Cardiac muscle cell (in vitro differentiated cells and primary cell): ENCODE measurements at places on chromosomes 7 and 10.

DNA sequence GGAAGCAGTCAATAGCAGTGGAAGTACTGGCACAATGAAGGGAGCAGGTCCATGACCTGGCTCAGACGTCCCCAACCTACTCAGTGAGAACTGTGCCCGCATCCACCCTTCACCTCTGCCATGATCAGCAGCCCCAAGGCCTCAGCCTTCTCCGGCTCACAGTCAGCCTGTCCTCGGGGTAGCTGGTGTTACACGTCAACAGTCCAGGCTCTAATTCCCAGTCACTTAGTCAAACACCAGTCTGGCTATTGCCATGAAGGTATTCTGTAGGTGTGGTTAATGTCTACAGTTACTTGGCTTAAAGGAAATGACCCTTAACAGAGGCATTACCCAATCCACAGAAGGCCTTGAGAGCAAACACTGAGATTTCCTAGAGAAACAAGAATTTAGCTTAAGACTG lies 49.1 kb downstream of the GRB10 start:
- DNase-seq = no peak

DNA sequence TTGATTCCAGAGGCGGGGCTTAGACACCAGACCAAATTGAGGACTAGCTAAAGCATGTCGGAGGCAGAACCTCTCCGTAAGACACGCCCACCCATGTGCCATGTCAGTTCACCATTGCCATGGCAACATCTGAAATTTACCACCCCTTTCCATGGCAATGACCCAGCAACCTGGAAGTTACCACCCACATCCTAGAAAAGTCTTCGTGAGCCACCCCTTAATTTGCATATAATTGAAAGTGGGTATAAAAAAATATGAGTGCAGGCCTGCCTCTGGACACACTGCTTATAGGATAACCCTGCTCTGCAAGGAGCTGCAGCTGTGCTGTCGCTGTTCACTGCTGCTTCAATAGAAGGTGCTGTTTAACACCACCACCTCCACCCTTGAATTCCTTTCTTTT lies 28.0 kb downstream of the TMEM270 start:
- DNase-seq = no peak

DNA sequence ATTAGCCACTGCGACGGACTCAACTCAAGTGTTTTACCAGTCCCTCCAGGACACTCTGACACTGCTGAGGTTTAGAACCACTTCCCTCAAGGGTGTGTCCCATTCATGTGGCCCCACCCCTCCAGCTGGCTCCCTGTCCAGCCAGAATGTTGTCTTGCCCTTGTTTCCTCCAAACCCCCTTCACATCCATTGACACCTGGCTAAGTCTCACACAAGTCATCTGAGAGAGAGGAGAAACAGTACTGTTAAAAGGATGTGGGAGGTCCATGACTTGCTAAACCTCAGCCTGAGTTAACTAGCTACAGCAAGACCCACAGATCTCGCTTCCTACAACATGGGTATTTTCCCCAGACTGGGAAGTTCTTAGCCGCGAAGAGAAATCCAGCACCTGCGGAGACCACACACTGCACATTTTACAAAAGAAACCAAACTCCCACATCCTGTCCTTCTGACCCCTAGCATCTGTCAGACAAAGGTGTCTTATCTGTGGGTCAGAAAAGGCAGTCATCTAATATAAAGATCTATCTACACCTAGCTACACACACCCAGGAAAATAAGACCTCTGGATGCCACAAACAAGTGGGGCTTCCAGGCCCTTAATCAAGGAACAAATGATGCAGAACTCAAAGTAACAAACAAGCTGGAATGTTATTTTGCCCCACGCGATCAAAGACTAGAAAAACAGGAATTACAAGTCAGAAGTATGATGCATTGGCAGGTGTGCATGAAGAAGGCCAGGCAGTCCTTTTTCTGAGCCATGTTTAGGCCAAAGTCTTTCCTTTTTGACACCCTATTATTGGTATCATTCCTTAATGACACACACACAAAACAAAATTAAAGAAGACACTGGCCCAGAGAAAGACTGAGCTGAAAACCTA lies 13.9 kb downstream of the OSBPL3 start:
- DNase-seq = no peak

GRCh38 chr10:96610817-96611216 lies 24.0 kb upstream of the TM9SF3 start:
- no peak for DNase-seq

DNA sequence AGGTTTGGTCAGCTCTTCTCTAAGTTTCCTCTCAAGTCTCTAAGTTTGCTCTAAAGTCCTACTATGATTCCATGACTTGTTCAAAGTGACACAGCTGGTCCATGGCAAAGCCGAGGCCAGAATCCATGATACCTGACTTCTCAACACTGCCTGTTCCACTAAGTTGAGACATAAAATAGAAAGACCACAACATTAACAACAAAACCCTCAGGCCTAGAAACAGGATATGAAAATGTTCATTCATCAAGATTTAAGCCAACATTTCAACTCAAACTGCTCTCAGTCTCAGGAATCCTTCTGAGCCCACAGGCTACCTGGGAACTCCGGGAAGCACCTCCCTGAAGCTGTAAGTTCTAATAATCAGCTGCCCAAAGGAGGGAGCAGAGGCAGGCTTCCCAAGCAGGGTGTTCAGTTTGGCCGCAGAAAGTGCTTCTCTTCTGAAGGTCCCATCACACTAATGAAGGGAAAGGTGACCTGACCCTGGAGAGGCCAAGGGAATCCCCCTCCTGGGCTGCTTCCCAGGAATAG lies 62.9 kb downstream of the STK17A start:
- no peak for DNase-seq

- DNase-seq = no peak
Measured at GRCh38 chr7:10838228-10838627, 135.4 kb upstream of the PHF14 start.
